ENCODE measurements at places on chromosomes 16 and 17.

DNA sequence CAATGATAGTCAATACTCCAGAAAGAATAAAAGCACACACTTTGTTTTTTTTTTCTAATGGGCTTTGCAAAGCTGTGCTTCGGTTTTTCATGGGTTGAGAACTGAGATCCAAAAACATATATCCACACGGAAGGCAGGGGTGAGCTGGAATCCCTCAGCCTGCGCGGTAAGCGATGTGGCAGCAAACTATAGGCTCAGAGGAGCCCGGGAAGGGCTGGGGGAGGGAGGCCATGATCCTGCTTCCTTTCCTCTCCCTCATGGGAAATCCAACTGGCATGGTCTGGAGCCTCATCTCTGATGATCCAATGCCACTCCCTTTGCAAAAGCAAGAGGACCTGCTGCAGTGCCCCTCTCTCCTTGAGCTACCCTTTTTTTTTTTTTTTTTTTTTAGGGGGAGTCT, 8.2 kb downstream of the RBFOX3 start:
- DNase-seq: no peak

- DNase-seq: no peak
Observed at GRCh38 chr16:49632086-49632794, 223.7 kb downstream of the ZNF423 start.

GRCh38 chr17:54899721-54900456, 763 bp upstream of the TOM1L1 start:
- DNase-seq: no peak

GRCh38 chr17:70172923-70173322, 3.6 kb downstream of the KCNJ2 start:
- DNase-seq: no peak

DNA sequence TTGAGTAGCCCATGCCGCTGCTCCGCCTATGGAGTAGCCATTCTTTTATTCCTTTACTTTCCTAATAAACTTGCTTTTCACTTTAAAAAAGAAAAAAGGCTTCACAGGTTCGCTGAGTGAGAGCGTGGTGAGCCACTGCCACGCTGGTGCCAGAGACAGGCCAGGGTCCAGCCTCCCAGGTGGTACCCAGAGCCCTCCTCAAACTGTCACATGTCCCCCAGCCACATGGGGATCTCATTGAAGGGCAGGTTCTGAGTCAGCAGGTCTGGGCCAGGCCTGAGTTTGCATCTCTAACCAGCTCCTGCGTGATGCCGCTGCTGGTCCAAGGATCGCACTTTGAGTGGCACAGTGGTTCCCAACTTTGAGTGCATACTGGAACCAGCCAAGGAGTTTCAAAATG, 36.2 kb downstream of the RBFOX3 start:
- DNase-seq: no peak

GRCh38 chr16:64381979-64382378, 739.9 kb downstream of the CDH11 start:
- no peak for DNase-seq

DNA sequence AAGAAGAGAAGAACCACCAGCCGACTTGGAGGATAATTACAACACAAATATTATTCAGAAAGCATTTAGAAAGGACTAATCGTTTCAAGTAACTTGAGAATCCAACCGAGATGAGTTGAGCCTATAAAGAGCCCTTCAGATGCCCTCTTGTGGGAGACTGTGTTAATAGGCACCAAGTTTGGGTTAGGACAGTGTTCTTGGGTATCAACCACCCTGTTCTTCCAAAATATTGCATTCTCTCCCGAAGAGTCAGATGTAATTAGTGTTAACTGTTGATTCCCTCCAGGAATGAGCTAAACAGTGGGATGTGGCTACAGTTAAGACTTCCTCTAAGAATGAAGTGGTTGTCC, 87.8 kb upstream of the NOL11 start:
- DNase-seq: no peak

DNA sequence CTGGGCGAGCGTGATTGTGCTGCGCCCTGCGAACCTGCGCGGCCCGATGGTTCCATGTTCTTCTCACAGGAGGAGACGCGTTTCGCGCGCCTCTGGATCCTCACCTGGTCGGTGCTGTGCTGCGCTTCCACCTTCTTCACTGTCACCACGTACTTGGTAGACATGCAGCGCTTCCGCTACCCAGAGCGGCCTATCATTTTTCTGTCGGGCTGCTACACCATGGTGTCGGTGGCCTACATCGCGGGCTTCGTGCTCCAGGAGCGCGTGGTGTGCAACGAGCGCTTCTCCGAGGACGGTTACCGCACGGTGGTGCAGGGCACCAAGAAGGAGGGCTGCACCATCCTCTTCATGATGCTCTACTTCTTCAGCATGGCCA, 1.0 kb downstream of the FZD2 start:
- no peak for DNase-seq
